NCI-H510A (cell line): ENCODE measurements at places on chromosomes 6 and 20.

DNA sequence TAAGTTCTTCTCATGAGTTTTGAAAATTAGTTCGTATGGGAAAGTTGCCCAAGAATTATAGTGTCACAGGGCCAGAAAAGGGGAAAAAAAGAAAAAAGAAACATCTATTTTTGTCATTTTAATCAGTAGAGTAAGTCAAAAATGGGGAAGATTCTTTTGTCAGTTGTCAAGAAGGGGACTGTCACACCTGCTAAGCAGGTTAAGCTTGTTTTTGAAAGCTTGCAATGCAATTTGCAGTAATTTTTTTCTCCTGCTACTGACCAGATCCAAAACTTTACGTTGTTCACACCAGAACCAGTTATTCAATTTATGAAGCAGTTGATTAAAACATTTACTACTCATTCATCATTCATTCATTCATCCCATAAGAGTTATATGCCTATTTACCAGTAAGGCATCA lies 171.4 kb downstream of the SOX4 start:
- DNase-seq = no peak

GRCh38 chr6:149445573-149445972 lies 39.2 kb downstream of the ZC3H12D start:
- DNase-seq = no peak

DNA sequence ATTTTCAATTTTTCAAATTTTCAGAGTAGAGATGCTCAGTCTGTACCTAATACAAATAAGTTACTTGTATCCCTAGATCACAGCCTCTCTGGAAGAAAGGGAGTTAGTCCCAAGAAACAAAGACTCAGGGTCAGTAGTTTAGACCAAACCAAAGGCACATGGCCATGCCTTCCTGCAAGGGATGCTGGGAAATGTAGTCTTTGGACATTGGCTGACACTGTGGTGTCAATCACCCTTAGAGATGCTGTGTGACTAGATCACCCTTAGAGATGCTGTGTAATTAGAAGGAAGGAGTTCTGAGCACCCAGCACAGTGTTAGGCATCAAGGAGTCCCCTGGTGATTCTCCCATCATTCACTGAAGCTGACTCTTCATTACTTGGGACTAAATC lies 202.1 kb downstream of the NFATC2 start:
- no peak for DNase-seq

GRCh38 chr6:466564-466963 lies 75.0 kb downstream of the IRF4 start:
- no peak for DNase-seq

DNA sequence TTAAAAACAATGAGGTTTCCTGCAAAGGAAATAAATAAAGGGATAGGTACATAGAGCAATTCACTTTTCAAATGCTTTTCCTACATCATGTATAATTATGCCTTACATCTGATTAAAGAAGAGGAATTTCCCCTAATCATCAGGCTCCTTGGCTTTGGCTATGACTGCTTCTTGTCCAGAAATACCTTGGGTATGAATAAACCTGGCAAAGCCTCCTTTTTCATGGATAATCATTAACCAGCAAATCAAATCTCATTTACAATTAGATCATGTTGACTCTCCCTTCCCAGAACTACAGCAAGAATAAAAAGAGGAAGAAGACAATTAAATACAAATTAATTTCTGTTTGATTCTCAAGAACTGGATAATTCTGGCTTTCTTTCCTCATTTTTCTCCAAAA lies 58.0 kb upstream of the CD2AP start:
- DNase-seq = no peak

DNA sequence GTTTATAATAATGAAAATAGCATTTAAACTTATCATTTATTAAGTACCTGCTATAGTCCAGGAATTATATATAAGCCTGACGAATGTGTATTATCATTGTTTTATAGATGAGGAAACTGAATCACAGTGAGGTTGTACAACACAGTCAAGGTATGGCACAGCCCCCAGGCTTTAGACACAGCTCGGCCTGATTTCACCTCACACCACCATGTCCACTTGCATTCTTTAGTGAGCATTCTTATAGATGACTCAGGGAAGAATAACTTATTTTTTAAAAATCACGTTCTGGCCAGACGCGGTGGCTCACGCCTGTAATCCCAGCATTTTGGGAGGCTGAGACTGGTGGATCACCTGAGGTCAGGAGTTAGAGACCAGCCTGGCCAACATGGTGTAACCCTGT lies 289.0 kb downstream of the SYNE1 start:
- no peak for DNase-seq

DNA sequence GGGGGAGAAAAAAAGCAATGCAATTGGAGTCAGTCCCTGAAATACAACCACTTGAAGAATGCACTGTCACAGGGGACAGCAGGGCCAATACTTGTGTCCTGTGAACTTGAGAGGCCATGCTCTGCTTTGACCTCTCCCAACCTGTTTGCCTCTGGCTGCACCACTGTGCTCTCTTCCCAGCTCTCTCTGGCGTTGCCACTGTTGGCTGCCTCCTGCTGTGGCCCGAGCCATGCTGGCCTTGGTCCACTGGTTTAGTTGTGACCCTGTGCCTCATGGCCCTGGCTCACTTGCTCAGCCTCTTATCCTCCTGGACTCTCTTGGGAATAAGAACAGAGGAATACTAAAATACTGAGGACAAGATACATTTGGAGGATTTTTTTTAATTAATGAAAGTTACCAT lies 14.5 kb upstream of the FBXO30 start:
- no peak for DNase-seq

DNA sequence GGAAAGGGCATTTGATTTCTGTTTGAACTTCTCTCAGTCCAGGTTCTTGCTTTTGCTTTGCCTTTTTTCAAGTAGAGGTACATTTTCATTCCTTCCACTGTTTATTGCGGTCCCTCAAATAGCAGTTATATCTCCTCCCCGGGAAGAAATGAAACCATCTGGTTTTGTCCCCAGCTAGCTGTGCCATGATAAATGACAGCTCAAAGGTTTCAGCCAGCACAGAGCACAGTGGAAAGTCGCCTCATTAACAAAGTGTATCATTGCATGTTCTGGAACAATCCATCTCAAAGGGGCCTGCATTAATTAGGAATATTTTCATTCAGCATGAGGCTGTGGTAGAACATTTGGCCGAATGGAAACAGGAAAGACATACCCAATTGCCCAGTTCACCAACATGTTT lies 146.0 kb downstream of the EDN3 start:
- DNase-seq = no peak

- no peak for DNase-seq
Observed at GRCh38 chr6:105836889-105837288, 249.2 kb upstream of the PRDM1 start.

DNA sequence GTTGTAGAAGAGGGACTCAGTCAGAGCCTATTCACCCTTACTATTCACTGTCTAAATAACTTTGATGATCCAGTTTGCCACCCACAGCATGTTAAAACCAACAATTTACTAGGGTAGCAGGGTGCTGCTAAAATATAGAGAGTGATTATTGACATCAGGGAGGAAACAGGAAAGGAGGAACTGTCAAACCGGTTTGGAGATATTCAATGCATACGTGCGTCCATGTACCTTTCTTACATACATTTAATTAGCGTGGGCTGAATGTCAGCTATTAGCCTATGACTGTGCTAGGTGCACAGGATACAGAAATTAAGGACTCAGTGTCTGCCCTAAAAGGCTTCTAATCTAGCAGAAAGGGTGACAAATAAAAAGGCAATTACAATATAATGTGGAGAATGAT lies 57.2 kb downstream of the IL20RA start:
- DNase-seq = peak; percentile 33

DNA sequence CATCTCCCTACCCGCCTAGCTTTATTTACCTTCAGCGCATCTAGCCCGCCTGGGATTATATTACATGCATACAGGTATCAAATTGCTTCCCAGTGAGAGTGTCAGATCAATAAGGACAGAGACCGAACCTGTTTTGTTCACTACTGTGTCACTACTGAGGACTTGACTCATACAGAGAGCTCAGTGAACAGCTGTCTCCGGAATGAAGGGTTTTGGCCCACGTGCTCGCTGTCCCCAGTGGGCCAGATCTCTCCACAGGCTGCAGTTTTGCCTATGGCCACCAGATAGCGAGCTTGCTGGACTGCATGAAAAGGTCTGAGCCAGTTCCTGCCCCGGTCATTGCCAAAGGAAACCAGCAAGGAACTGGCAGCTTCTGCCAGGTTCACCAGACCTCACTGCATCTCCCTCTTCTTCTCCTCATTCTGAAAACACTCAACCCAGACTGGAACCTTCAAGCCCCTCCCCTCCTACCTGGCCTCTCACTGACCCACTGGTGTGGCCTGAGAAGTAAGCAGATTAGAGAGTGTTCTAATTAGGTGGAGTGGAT lies 150.8 kb downstream of the ZMYND8 start:
- peak; percentile 88 for DNase-seq

- no peak for DNase-seq
Observed at GRCh38 chr6:33088258-33088930, 12.6 kb downstream of the HLA-DPB1 start.

GRCh38 chr20:57080796-57081195 lies 185.6 kb downstream of the BMP7 start:
- DNase-seq = no peak

DNA sequence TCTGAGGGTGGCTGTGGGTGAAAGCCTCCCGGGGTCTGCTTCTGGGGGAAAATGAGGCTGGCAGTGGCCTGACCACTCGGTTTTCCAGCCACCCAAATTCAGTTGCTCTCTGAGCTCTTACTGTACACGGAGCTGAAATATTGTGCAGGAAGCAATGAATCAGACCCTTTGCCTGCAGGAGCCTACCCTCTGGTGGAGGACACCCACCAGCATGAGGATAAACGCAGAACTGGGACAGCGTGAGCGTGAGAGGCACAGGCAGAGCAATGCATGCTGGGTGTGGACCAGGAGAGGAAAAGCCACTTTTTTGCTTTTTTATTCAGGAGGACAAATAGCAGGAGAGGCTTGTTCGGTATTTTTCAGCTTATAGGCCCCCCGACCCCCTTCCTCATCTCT lies 298.0 kb downstream of the QKI start:
- no peak for DNase-seq

DNA sequence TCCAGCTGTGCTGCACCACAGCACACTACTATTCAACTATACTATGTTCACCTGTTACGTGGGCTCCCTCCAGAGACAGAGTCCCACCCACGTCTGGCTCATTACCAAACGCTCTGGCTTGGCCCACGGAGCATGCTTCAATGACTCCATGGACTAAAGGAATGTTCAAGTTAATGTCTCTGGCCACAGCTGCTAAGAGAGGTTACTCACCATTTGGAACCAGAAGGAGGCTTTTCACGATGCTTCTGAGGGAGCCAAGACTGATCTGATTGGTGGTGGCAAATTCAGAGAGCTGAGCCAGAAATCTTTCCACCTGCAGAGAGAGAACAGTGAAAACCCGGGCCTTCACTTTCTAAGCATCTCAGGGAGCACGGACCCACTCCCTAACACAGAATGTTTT lies 15.6 kb downstream of the COMMD7 start:
- no peak for DNase-seq

GRCh38 chr20:63580796-63581461 lies 6.9 kb upstream of the HELZ2 start:
- no peak for DNase-seq

DNA sequence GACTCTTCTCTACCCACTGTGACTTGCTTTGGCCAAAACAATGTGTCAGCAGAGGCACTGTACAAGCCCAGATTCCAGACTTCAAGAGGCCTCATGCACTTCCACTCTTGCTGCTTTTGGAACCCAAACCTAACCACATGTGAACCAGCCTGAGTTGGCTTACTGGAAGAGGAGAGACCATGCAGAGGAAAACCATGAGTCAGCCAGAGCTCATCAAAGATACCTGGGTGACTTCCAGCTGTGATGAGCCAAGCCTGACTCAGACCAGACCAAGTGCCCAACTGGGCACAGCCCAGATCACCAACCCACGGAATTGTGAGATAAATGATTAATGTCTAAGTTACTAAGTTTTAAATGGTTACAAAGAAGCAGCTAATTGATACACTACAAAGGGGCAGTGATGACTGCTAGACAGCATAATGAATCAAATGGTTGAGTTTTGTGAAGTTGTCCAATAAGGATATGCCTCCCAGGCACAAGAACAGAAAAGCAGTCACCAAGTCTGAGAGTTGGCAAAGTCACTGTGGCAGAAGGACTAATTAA lies 16.2 kb upstream of the BEND6 start:
- no peak for DNase-seq

DNA sequence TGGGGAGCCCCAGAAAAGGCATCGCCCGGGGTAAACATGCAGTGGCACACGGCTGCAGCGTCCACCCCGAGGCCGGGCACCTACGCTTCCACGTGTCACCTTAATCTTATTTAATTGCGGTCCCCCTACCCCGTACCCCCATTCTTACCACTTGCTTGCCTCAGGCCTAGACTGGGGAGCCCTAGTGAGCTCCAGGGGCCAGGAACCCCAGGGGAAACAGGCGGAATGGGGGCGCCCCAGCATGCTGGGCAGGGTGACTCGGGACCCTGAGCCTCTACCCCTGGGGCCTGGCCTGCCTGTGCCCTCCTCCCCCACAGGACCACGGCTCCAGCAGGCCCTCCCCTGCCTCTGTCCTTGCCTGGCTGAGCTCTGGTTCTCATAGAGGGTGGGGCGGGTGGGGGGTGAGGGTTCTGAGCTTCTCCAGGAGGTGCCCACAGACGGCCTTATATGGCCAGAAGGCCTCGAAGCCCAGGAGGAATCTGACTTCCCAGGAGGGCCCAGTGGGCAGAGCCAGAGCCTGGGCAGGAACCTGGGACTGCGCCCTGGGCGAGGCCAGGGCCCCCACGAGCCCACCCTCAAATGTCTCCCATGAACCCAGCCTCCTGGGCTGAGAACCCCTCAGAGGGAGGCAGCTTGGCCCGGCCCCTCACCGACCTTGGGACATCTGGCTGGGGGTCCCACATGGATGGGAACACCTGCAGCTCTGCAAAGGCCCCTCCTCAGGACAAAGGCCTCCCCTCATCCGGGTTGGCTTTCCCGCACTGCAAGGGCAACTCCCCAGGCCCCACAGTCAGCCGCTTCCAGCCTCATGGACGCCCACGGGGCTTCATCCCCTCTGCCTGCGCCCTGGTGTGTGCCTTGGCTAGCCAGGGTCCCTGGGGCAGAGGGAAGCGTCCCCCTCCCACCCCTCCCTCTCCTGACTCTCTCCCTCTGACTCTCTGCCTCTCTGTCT lies 5.2 kb upstream of the LAMA5 start:
- DNase-seq = no peak

- DNase-seq = no peak
Observed at GRCh38 chr6:139778688-139779087, 404.2 kb upstream of the CITED2 start.
